Activated naive CD4-positive, alpha-beta T cell treated with anti-CD3 and anti-CD28 coated beads for 36 hours (primary cell): ENCODE measurements at places on chromosomes 12 and 14. TPM values are rescaled to one million over a fixed set of nuclear protein-coding genes. Genes with fewer than 3 reads are reported as not detected.

DNA sequence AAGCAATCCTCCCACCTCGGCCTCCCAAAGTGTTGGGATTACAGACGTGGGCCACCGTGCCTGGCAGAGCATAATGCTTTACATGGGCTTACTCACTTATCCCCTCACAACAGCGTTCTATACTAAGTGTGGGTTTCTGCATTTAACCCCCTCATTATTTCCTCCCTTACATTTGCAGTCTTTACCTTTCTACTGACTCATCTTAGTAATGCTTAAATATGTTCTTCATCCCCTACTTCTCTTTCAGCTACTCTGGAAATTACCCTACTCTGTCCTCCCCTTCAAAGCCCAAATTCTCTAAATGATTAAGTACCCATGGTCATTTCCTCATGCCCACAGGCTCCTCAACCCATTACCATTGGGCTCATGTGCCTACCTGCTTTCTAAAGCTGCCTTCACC, 40.7 kb downstream of the NKX2-1 start:
- no peak for DNase-seq
- H3K4me3 ChIP-seq: no peak overlapping the region
- peaks cover 15% of the 10 kb centered on the region for H3K27me3 ChIP-seq
- H3K4me1 ChIP-seq: peaks cover 4% of the 10 kb centered on the region
- H3K36me3 ChIP-seq: no peaks in the 10 kb centered on the region

The NANOG gene
- total RNA-seq: not detected

The ANKRD13A gene
- total RNA-seq: 28.3 TPM

The DNAI7 gene
- total RNA-seq: 0.10 TPM

The MOK gene
- total RNA-seq: 1.6 TPM
